ENCODE measurements at places on chromosomes 2 and 18.

- no peak for DNase-seq
These were observed 19.8 kb upstream of the ATOH8 start for GRCh38 chr2:85734015-85734414.

- DNase-seq, result peak; percentile 61
These were observed 160.4 kb downstream of the SRBD1 start for GRCh38 chr2:45450634-45451033.

DNA sequence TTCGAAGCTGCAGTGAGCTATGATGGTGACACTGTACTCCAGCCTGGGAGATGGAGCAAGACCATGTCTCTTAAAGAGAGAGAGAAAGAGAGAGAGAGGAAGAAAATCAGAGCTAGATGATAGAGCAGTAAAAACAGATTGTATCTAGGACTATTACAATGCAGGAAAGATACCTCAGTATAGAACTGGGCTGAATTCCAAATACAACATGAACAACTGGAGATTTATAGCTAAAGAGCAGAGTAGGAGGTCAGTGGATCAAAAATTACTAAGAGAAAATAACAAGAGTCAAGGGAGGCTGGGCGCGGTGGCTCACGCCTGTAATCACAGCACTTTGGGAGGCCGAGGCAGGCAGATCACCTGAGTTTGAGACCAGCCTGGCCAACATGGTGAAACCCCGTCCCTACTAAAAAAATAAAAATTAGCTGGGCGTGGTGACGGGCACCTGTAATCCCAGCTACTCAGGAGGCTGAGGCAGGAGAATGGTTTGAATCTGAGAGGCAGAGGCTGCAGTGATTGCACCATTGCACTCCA, 100.7 kb upstream of the MSH6 start:
- no peak for DNase-seq

DNA sequence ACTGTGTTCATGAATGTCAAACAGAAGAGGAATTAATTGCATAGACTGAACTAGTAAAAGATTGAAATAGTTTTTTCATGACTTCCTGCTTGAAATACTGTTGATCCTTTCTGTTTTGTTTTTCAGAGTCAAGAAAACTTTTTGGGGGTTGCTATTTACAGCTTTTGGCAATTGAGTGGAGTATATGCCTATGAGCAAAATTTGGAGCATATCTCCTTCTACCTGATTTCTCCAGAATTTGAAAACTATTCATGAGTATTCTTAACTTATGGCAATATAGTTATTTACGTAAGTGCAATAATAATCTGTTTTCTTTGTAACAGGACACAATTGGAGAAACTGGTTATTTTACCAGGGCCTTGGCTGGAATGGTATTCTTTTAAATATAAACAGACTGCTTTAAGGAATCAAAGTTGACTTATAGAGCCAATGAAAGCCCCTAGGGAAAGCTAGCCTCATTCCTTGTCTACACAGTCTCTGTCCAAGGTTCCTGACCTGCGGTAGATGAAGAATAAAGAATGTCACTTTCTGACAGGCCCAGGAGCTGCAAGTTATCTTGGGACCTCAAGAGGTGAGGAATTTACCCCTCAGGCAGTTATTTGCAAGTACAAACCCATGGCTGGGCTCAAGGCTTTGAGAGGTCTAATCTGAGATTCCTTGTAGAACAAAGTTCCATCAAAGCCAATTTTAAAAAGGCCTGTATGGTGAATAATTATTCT, 193.5 kb upstream of the NDUFV2 start:
- DNase-seq, result no peak

DNA sequence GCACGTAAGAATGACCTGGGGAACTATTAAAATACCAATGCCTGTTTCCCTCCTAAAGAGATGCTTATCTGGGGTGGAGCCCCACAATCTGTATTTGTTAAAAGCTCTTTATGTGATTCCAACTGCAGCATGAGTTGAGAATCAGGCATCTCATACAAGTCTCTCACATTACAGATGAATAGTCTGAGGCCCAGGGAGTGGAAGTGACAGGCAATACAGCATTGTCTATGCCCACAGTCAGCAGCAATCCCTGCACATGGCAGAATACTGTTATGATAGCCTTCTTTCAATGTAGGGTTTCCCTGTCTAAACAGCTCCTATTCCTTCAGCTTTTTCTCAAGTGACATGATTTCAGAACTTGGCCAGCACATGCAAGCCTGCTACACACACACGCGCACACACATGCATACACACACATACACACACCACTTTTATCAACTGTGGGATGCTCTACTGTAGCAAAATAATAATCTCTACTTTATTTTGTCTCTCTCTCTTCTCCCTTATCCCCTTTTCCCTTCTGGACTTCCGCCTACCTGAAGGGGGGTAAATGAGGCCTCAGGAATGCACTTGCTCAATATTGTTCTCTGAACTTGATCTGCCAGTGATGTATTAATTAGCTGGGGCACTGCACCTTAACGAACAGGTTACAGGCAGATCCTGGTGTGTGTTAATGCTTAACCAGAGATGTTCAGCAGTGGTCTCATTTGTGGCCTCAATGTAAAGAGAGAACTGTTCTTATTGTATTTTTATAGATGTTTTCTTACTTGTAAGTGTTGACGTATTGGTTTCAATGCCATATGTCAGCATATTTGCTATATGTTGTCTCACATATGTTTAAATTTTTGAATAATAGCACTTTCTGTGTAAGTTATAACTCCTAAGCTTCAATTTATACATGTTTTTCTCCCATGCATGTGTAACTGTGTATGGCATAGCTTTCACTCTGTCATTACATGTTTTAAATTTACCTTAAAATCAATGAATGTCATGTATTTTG, 116.0 kb downstream of the SETBP1 start:
- no peak for DNase-seq

DNA sequence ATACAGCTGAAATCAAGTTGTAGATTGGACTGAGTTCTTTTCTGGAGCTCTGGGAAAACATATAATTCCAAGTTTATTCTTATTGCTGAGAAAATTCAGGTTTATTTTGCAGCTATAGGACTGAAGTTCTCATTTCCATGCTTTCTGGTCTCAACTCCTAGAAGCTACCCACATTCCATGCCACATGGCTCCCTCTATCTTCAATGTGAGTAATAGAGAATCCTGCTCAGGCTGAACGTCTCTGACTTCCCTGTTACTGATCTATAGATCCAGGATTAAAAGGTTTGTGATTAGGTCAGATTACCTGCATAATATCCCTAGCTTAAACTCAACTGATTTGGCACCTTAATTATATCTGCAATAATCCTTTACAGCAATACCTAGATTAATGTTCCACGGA, 453.8 kb upstream of the MC4R start:
- no peak for DNase-seq

- no peak for DNase-seq
These were observed 25.9 kb downstream of the WDR75 start for GRCh38 chr2:189467160-189467559.

- DNase-seq, result no peak
These were observed 109.7 kb downstream of the DOCK10 start for GRCh38 chr2:224932522-224932921.

DNA sequence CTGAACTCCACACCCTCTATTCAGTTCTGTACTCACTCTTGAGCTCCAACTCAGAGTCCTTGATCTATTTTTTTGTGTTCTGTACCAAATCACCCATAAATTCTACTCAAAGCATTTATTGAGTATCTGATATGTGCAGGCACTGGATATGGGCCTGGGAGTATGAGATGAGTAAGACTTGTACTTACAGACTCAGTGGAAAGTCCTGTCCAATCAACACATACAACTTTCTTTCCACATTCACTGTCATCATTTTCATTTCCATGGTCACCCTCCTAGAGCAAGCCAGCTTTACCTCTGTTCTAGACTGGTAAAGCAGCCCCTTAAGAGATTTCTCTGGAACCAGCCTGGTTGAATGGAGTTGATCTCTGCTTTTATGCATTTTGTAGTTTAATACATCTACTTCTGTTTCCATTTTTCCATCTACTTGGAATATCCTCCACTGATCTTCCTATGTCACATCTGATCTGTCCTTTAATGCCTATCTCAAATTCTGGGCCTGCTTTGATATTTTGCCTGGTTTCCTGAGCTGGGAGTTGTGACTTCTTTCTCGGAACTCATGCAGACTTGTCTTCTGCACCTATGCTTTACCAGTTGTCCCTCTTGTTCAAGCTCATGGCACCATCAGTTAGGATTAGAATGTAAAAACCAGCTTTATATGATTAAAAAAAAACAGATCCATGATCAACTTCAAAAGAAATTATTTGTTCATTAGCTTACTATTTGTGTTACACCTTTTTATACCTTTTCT, 96.9 kb upstream of the GLS start:
- DNase-seq, result no peak

GRCh38 chr2:205660521-205661124, 21.7 kb upstream of the NRP2 start:
- DNase-seq, result no peak

DNA sequence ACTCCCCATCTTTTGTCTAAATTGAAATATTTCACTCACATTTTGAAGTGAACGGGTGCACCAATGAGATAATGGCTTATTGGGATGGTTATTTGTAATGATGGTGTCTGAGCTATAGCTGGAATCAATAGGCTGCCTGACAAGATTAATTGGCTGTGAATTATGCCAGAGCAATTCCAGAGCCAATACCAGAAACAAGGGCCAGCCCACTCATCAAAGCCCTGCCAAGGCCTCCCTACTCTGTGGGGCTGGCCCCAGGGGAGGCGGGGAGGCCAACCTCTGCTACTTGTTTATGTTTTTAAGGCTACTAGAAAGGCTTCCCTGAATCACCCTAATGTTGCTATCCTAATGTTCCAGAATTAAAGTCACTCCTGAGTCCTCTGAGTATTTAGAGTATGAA, 29.1 kb upstream of the NEMP2 start:
- DNase-seq, result no peak

- no peak for DNase-seq
These were observed 3.6 kb downstream of the MGAT5 start for GRCh38 chr2:134257509-134257908.

GRCh38 chr18:73352546-73352945, 484.8 kb upstream of the NETO1 start:
- DNase-seq, result no peak

- peak; percentile 58 for DNase-seq
These were observed 94.3 kb downstream of the HNRNPLL start for GRCh38 chr2:38508311-38509039.

DNA sequence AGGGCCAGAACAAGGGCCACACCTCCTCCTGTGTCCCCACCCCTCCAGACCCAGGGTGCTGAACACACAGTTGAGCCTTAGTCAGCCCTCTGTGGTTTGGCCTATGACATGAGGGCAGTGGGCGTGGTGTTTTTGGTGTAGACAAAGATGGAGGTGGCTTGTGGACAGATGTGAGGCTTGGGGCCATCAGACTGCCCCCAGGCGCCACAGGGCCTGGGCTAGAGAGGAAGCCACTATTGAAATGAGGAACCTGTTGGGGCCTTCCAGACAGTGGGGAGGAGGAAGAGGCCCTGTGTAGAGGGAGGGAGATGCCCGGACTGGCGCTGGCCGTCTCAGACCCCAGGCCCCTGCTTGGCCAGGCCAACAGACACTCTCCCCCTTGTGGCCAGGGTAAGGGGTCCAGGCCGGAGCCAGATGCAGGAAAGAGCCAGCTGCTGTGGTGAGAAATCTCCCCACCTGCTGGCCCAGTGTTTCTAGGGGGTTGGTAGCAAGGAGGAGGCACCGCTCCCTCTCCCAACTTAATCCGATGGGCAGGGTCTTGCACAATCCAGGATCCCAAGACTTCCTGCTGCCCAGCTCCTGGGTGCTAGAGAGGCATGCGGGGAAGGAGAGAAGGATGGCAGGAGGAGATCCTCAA, 53.8 kb downstream of the SMAD7 start:
- DNase-seq, result no peak

DNA sequence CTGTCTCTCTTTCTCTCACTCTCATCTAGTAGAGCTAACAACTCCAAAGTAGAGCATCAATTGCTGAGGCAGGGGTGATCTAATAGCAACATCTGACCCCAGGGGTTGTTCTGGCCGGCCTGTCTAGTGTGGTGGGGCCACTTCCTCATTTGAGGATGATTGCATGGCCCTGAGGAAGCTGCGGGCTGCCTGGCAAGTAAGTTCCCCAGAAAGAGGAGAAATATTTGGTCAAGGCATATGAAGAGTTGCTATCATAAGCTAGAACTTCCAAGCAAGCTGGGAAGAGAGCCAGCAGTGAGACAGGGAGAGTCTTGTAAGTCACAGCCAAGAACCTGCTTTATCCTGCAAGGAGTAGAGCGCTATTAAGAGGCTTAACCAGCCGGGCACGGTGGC, 50.8 kb upstream of the TMEM87B start:
- no peak for DNase-seq

DNA sequence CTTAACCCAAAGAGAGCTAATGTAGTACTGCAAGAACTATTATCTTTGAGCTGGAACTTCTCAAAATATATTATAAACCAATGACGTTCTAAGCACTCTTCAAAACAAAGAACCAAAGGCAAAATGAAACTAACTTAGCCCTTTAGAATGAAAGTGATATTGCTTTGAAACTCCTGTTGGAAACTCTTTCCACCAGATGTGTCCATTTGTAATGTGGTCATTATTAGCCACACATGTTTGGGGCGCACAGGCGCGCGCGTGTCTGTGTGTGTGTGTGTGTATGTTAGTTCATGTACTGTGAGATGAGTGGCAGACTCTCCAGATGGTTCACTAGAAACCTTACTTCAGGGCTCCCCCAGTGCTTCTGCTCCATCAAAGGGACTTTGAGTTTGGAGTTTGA, 323.4 kb downstream of the BCL11A start:
- no peak for DNase-seq

- no peak for DNase-seq
These were observed 32.0 kb upstream of the IL1RL1 start for GRCh38 chr2:102279391-102279735.

DNA sequence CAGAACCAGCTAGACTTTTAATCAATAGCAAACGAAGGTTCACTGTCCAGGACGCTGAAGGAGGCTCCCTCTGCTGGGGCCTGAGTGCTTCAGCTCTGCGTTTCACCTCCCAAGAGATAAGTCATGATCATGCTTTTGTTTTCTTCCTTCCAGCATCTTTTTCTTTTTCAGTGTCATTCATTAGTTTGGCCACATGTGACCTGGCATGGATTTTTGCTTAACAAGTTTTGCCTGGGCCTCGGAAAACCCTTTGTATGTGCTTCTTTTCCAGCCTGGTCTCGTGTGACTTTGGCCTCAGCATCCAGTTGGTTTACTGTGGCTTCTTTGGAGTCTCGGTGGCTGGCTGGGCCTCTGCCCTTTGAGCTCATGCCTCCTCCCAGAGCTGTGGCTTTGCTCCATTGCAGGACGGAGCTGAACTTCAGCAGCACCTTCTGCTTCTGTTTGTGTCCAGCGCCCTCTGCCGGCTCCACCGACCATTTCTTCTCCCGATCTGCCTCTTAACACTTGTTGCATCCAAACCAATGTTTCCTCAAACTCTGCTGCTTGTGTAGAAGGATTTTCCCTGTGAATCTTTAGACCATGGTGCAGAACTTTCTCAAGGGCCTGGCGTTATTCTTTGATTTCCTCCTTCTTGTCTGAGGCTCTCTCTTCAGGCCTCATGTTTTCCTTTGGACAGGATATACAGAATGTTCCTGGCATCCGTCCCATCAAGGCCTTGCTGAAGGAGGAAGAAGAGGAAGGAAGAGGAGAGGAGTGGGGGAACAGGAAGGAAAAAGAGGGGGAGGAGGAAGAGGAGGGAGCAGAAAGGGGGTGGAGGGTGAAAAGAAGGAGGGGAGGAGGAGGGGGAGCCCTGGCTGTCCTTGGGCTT, 23.6 kb upstream of the HES6 start:
- DNase-seq, result peak; percentile 51

GRCh38 chr2:37555457-37555856, 116.0 kb downstream of the CDC42EP3 start:
- DNase-seq, result no peak
